ENCODE measurements at places on chromosomes 3 and 15.

GRCh38 chr15:31216215-31216911, 110.3 kb upstream of the KLF13 start:
- DNase-seq = no peak

DNA sequence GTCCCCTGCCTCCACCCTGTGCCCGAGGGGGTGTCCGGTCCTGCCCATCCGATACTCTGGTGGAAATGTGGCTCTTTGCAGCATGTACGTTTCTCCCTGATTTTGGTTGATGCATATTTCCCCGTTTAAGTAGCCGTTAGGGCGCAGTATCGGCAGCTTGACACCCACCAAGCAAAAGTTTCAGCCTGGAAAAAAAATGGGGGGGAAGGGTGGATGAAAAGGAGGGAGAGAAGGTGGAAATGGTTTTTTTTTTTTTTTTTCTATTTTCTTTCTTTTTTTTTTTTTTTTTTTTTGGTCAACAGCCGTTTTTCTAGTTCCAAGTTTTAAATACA, 1.3 kb downstream of the RAP2B start:
- no peak for DNase-seq

- DNase-seq = no peak
These were observed 10.8 kb downstream of the TIPARP start for GRCh38 chr3:156685198-156685597.

DNA sequence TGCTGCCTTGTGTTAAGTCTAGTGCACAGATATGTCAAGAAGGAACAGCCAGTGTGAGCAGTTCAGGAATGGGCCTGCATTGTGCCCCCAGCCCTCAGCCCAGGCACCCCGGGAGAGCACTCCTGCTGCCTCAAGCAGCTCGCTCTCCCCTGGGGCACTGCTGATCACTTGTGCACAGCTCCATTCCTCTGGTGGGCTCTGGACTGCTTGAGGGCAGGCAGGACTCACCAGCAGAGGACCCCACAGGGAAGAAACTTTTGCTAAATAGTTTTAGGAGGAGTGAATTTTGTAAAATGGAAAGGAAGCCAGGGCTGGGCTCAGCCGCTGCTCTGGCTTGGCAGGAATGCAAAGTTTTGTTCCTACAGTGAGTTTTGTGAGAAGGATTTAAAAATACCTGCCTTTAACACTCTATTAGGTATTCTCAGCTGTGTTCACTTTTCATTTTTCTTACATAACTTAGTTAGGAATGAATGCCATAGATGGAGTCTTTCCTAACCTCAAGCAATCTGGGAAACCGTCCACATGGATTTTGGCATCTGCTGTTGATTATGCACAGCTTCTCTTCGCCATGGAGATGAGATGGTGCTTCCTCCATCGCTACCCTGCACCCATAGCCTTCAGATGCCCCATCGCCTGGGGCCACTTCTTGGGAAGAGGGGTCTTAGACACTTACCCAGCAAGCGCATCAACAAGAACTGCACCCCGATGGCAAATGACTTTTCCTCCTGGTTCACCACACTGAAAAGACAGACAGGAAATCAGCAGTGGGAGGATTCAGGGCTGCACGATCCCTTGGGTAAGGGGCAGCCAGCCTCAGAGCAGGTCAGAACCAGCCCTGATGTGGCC, 42.3 kb upstream of the RAB6B start:
- DNase-seq = no peak

DNA sequence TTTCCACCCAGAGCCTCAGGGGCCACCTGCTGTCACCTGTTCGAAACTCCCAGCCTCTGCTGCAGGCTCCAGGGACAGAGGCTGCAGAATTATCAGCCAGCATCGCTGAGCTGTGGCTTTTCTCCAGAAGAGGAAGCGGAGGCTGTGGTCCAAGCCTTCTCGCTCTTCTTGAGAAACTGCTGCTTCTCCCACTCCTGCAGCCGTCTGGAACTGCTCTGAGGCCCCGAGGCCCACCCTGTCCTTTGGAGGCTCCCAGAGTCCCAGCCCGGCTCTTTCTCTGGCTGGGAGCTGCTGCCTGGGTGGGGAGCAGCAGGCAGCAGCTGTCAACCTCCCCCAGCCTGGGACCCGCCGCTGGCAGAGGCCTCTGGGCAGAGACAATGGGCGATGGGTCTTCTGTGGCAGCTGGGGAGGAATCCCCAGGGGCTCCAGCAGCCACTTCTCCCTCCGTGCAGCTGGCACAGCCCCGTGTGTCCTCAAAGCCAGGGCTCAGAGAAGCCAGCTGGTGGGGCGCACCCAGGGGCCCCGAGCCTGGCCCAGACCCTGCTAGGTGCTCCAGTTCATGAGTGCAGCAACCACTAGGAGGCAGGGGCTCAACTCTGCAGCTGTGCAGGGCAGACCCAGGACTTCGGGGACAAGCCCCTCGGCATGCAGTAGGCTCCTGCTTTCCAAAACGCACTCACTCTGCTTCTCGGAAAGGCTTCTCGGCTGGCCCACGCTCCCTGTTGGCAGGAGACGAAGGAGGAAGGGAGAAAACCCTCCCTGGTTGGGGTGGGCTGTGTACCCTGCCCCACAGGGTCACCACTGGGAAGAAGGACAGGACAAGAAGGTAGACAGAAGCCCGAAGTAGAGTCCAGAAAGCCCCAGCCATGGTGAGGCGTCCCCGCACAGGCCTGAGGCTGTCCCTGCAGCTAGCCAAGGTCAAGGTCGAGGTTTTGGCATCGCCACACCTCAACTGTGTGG, 49.9 kb upstream of the FURIN start:
- DNase-seq = no peak

DNA sequence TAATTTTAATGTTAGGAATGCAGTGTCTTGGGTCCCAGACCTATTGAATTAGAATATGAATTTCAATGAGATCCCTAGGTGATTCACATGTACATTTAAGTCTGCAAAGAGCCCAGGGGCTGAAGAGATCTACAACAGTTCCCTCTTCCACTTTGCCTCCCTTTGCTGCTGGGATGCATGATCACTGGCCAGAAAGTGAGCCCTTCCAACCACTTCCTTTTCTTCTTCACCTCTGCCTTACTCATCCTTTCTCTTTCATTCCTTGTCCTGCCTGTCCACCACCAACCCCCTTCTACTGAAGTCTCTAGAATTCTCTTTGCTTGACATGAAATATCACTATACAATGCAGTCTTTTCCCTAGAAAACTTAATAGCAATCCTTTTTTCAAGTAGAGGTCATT, 222.4 kb upstream of the LRIG1 start:
- DNase-seq = no peak

- DNase-seq = no peak
These were observed 29.5 kb upstream of the TGFBR2 start for GRCh38 chr3:30576946-30577345.

GRCh38 chr3:195762611-195763010, 41.8 kb downstream of the MUC20 start:
- DNase-seq = no peak

DNA sequence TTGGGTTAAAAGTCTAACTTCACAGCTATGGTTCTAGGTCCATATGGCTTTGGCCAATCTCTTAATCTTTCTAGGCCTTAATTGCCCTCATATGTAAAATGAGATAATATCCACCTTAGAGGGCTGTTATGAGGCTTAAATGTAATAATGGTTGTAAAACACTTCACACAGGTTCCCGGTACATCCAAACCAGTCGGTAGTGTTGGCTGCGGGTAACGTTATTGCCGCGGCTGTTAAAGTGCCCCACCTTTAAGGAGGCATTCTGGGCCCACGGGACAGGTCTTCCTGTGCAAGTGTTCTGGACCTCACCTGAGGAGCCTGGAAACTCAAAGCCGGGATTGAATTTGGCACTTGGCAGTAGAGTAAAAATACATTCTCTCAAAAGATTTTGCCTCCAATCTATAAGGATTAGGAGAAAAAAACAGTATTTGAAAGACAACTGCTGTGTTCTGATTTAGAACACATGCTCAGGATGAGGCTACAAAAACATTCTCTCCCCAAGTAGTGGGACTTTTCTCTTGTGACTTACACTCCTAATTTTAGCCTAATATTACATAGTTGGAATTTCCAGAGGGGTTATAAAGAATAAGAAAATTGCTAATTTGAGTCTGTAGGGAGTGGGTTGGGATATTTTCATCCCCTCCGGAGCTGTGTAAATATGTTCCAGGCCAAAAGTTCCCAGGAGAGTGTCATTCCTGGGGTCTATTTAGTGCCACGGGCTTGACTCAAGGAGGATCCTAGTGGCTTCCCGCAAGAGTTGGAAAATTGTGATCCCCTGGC, 44.9 kb upstream of the TSEN2 start:
- no peak for DNase-seq

- no peak for DNase-seq
These were observed 64.7 kb downstream of the KLF15 start for GRCh38 chr3:126292318-126293070.

DNA sequence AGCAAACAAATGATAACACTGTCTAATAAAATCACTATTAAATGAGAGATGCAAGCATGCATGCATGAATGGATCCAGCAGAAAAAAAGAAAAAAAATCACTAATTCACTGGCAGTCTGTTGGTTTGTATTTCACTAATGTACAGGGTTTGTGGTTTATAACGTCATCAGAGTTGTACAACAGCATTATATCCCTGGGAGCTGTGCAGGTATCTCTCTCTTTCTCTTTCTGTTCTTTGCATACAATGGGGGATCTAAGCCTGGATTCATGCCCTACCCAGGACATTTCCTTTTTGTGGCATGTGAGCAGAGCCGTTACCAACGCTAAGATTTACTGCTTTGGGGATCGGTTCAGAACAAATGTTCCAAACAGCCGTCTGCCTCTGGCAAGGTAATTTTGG, 229.5 kb downstream of the SOX2 start:
- no peak for DNase-seq

DNA sequence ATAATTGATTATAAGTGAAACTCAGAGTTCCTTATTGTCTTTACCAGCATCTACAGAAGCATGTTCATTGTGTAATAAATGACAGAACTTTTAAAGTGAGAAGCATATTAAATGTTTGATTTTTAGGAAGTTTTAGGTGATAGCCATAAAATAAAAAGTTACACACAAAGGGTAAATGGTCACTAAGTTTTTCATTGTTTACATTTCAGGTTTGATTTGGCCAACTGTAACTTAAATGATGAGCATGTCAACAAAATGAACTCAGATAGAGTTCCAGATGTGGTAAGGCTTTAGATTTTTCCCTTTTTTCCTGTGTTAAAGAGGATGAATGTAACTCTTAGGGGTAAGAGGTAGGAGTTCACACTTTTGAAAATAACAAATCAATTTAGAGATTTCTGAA, 25.9 kb downstream of the NMD3 start:
- no peak for DNase-seq

DNA sequence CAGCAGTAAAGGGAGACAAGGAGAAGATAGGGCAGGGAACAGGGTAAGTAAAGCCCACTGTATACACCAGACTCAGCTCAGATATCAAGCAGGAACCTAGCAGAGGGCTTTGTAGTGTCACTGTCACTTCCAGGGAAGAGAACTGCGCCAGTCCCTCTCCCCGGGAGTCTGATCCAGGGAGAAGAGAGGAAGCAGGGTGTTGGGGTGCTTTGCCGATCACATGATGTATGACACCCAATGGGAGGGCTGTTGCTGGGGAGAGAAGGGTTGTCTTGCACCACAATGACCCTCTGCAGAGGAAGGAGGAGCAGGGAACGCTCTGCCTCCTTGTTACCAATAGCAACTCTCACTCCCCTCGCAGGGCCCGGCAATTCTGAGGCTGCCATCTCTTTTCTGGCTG, 147.2 kb upstream of the SLC2A2 start:
- no peak for DNase-seq

DNA sequence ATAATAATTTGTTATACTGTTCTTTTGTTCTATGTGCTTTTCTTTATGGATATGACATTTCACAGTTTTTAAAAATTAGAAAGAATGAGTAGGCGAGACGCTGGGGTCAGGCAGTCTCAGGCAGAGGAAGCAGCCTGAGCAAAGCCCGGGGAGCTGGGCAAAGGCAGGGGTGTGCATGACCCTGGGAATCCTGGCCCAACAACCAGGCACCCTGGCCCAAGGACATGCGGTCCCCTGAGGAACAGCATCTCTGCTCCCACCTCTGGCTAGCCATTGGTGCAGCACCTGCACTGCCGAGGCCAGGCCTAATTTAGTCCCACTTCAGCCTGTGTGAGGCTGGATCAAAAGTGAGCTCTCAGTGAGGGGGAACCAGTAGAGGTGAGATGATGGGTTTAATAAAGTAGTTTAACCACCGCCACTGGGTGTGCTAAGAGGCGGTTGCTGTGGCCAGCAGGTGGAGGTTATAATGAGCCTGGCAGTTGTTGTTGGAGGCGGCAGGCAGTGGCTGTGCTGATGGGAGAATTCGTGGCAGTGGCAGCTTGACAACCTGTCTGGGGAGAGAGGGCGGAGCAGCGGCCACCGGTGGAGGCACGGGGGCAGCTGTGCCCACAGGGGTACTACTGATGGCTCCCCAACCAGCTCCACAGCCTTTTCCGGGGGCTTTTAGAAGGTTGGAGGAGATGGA, 41.5 kb downstream of the PRKCD start:
- no peak for DNase-seq

DNA sequence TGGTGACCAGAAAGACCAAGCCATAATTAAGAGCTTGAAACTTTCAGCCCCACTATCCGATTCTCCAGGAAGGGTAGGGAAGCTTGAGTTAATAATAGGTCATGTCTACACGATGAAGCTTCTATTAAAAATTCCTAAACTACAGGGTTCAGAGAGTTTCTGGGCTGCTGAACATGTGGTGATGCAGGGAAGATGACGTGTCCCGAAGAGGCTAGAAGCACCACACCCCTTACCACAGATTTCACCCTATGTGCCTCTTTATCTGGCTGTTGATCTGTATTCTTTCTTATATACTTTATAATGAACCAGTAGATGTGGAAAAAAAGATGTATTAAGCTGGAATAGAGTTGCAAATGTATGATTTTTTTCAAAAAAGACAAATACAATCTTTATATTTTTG, 473.4 kb downstream of the NLGN1 start:
- DNase-seq = no peak
